ENCODE measurements at places on chromosomes 6 and 20.
A peak's percentile ranks its signal among the peaks of the same experiment; 100 is the strongest.

- DNase-seq, result no peak
These were observed 97.8 kb downstream of the TNFAIP3 start for GRCh38 chr6:137964876-137965275.

GRCh38 chr6:15538106-15538505, 124.7 kb downstream of the DTNBP1 start:
- DNase-seq, result no peak

GRCh38 chr6:79335133-79335674, 100.7 kb upstream of the HMGN3 start:
- DNase-seq, result no peak

DNA sequence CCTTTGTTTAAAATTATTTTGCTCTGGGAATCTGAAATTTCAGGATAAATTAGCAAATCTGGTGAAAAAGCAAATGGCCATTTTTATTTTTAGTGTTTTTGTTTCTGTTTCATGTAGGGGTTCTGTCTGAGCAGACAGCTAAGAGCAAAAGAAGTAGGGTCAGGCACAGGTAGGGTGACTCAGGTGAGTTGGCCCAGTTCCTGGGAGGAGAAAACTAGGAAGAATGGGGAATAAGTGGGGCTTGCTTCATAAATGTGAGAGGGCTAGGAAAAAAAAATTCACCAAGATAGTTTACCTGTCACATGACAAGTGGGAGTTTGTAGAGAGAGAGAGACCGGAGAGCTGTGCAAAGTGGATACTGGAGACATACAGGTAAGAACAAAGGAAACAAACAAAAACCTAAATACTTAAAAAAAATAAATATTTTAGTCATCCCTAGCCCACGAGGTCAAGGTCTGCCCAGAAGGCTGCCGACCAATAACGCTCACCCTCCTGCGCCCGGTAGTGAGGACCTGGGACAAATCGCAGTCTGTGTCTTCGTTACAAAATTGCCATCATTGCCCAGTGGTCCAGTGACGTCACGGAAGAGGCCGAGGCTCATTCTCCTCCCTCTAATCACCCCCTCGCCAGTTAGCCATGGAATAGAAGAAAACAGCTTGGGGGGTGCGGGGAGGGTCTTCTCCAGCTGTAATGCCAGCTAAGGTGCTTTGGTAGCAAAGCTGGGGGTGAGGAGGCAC, 2.3 kb downstream of the THBD start:
- DNase-seq, result no peak

DNA sequence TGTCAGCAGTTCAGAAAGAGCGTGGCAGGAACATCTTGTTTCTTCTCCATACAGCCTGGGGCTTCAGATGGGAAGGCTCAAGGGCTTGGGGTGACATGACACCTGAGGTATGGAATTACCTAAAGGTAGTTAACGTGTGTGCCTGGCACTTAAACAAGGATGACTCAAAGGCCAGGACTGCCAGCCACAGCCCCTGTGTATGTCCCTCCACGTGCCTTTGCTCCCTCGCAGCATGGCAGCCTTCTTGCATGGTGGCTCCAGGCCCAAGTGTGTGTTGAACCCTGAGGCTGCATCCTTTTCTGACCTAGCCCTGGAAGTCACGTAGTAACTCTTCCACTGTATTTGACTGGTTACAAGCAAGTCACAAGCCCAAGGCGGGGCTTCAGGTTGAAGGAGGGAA, 33.6 kb upstream of the MYL9 start:
- no peak for DNase-seq

- no peak for DNase-seq
These were observed 8.3 kb downstream of the PM20D2 start for GRCh38 chr6:89154131-89154530.

DNA sequence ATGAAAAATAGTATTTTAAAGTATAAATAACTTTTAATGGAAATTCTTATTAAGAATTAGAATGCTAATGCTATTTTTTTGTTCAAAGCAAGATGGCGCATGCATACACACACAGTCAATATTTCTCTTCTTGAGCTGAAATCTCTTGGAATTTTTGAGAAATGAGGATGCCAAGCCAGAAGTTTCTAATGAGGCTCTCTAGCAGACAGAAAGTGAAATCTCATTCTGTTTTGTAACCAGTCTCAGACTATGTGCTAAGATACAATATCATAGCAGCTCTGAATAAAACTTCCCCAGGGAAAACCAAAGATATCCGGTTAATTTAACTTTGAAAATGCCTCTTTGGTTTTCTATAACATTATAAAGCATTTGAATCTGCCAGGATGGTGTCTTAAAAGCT, 97.2 kb upstream of the HDAC2 start:
- DNase-seq, result no peak

DNA sequence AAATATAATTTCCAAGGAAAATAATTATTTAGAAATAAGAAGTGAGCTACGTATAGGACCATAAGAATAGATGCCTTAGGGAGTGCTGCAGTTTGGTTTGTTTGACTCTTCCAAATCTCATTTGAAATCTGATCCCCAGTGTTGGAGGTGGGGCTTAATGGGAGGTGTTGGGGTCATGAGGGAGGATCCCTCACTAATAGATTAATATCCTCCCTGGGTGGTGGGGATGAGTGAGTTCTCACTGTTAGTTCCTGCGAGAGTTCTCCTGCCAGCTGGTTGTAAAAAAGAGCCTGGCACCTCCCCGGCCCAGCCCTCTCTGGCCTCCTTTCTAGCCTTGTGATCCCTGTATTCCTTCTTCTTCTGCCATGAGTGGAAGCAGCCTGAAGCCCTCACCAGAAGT, 69.3 kb downstream of the RCAN2 start:
- no peak for DNase-seq

GRCh38 chr20:12916699-12917098, 92.1 kb upstream of the SPTLC3 start:
- DNase-seq, result no peak

GRCh38 chr20:46361811-46362210, 44.6 kb downstream of the ELMO2 start:
- DNase-seq, result no peak

DNA sequence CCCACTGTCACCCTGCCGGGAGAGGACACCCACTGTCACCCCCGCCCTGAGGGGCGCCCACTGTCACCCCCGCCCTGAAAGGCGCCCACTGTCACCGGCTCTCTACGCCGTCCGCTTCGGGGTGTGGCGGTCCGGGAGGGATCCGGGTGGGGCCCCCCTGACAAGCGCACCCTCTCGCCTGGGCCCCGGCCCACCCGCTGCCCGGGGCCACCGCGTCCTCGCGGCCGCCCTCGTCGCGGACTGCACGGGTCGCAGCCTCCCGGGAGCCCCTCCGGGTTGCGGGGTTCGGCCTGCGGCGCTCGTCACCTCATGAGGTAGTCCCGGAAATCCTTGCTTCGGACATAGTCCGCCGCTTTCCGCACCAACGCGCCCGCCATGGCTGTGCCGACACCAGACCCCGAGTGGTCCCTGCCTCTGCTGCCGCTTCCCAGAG, 224 bp downstream of the MPC1 start:
- DNase-seq, result no peak

- DNase-seq, result peak; percentile 69
These were observed 388.4 kb upstream of the JARID2 start for GRCh38 chr6:14857501-14857900.

Measured in upper lobe of right lung (tissue), 1 donor.